ENCODE measurements at places on chromosomes 3 and 15. TPM values are rescaled to one million over a fixed set of nuclear protein-coding genes. Genes with fewer than 3 reads are reported as not detected.

The PRR23E gene
- total RNA-seq = not detected

The USP4 gene
- 44.5 TPM for total RNA-seq

The CCDC174 gene
- 14.7 TPM for total RNA-seq

The BCL2A1 gene
- 1.1 TPM for total RNA-seq

The C3orf52 gene
- total RNA-seq = 5.1 TPM

The CACNA2D3 gene
- 11.3 TPM for total RNA-seq

DNA sequence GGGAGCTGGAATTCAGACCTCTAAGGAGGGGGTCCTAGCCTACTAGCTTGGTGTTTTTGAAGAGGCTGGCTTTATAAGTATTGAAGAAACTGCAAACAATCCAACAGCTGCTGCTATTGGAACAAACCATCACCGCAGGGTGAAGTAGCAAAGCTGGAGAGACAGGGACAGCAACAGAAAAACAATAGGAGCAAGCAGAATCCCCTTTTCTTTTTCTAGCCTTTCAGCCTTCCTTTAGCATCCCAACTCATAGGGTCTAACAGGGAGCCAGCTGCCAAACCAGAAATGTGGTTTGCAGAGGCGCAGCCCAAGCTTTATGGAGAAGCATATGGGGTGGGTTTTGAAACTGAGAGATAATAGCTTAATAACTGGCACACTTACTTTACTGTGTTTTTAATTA, 106.2 kb upstream of the CHMP2B start:
- DNase-seq = no peak

GRCh38 chr3:43006825-43007224, 27.7 kb downstream of the GASK1A start:
- peak; percentile 14 for DNase-seq

GRCh38 chr3:128394033-128394432, 72.7 kb downstream of the DNAJB8 start:
- no peak for DNase-seq

GRCh38 chr3:145698749-145699148, 462.2 kb downstream of the PLOD2 start:
- DNase-seq = no peak

- no peak for DNase-seq
Observed at GRCh38 chr3:126666658-126667528, 12.0 kb upstream of the TXNRD3 start.

DNA sequence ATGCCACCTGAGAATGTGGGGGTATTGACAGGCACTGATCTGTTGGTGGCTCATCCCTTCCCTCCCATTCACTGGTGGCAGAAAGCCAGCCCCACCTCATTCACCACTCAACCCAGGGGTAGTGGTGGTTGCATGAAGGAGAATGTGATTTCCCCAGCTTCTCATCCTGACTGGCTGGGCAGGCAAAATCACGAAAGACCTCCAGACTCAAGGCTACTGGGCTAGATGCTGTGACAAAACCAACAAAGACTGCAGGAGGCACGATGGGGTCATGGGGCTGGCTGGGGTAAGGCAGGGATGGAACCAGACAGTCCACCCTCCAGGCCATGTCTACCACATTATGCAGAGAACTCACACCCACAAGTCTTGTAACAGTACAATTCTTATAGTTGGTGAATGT, 33.9 kb downstream of the FSTL1 start:
- DNase-seq = no peak

DNA sequence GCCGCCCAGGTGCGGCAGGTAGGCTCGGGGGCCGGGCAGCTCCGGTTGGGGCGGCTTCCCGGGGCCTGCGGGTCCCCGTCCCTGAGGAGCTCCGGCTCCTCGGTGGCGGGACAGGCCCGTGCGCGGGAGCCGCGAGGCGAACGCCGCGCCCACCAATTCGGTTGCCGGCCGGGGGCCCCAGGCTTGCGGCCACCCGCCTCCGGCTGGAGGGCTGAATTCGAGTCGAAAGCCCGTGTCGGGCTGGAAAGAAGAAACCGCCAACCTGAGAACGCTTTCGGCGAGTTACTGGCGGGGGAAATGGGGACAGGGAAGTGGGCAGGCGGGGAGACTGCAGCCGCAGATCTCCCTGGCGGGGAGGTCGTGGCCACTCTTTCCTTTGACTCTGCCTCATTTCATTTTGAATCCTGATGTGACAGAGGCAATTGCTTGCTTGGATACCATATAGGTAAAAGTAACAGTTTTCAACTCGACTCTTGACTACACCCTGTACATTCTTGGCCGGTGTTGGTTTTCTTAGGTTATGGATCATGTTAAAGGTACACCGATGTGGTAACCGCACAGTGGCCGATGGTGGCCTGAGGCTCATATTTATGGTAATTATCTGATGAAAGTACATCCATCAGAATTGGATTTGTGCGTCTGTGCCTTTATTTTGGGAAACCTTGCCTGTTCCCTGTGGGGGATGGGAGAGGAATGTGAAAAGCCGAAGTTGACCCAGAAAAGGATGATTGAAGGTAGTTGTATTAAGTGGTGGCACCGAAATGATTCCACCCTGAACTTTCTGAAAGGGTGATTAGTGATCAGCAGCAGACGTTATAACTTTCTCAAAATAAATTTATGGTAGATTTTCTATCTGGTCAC, 1.7 kb downstream of the B3GNT5 start:
- peak; percentile 82 for DNase-seq

DNA sequence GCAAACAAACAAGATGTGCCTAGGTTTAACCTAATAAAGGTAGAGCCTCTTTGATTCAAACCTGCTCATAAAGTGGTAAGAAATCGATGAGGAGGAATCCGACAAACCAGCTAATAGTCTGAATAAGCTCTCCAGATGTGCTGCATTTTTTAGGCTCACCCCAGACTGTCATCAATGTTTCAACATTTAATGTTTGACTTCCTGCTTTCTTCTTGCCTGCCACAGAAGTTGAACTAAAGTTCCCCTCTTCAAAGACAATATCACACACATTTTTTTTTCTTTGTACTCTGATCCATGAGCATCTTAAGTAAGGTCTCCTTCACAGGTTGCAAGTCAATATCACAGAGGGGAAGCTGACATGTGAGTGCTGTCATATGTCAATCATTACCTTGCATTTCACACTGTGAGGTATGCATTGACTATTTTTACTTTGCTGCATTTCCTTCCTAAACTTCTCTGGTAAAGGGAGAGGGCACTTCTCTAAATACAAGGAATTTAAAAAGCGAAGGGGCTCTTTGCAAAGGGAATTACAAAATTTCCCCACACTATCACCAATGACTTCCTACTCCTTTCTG, 172.3 kb upstream of the MCTP2 start:
- no peak for DNase-seq

- no peak for DNase-seq
Observed at GRCh38 chr3:128800241-128801187, 74.5 kb downstream of the RAB7A start.

GRCh38 chr3:187101184-187102072, 37.9 kb downstream of the RPL39L start:
- peak; percentile 84 for DNase-seq

DNA sequence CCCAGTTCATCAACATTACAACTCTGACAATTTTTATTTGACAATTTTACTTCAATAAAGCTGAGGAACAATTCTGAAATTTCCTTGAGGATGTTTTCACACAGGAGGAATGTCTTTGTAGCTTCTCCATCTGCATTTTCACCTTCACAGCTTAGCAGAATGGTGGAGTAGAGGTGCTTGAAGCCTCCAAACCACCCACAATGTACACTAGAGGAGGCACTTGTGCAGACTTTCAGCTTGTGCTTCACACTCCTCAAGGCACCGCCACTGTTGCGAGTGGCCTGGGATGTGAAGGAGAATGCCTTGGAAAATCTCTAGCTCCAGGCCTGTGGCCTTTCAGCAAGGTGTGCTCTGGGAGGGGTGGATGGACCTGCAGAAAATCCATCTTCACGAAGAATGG, 181.9 kb downstream of the EPHB1 start:
- no peak for DNase-seq

DNA sequence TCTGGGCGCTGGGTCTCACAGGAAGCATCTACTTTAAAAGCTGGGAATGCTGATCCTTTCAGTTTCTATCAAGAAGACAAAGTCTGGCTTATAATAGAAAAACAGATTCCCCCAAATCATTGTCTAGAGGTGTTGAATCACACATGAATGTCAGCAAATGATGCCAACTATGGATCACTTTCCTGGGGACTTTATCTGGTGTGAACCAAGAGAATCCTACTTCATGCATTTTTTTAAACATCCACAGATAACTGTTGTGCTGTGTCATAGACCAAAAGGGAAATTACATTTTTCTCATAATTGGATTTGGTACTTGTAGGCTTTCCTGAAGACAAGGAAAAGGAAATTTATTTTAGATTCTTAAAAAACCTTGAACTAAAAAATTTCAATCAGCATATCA, 132.7 kb downstream of the CD47 start:
- no peak for DNase-seq

DNA sequence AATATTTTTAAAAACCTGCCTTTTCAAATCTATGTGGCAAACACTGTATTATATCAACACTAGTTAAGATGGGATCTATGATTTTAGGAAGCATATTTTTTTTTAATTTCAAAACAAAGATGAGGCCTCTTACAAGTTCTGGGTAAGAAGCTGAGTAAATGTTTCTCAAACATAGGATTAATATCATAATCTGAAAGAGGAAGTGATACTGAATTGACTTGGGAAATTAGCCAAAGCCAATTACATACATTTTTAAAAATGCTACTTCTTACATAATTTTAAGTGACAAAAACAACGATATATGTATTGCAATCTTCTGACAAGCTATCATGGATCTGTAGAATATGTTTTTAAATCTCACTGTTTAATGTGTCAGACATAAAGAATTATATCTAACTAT, 135.1 kb upstream of the UBP1 start:
- DNase-seq = no peak

DNA sequence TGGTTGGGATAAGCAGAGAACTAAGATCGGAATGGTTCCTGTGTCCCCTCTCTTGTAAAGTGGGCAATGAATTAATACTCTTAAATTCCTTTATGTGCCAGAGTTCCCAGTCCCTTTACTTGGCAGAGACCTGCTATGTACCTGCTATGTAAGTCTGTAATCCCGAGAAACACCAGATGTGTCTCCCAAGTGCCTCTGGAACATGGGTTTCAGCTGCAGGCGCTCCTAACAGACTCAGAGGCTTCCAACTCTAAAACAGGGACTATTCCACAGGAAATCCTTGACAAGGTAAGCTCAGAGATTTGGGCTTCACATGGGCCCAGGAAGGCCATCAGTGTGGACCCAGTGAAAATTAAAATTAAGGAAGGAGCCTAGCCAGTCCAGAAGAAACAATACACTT, 117.7 kb upstream of the PLCL2 start:
- no peak for DNase-seq

DNA sequence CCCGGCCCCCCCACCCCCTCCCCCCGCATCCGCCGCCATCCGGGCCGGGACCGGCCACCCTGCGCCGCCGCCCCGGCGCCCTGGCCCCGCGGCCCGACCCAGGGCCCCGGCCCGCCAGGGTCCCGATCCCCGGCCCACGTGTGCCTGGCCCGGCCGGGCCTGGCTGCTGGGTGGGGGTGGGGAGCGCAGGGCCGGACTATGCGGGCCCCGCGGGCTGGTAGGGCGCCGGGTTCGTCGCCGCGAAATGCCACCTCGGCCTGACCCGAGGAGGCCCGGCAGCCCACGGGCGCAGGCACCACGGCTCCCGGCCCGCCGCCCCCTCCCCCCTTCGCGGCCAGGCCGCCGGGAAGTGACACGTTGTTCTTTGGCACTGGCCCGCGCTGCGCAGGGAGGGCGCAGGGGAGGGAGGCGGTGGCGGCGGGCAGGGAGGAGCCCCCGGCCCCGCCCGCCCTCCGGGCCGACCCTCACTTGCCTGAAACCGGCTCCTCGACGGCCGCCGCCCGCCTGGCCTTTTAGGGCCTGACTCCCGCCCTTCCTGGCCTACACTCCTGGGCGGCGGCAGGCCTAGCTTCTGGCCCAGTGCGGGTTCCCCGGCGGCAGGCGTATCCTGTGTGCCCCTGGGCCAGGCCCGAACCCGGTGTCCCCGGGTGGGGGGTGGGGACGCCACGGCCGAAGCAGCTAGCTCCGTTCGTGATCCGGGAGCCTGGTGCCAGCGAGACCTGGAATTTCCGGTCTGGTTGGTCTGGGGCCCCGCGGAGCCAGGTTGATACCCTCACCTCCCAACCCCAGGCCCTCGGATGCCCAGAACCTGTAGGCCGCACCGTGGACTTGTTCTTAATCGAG, 515 bp downstream of the EIF4G1 start:
- peak; percentile 91 for DNase-seq

DNA sequence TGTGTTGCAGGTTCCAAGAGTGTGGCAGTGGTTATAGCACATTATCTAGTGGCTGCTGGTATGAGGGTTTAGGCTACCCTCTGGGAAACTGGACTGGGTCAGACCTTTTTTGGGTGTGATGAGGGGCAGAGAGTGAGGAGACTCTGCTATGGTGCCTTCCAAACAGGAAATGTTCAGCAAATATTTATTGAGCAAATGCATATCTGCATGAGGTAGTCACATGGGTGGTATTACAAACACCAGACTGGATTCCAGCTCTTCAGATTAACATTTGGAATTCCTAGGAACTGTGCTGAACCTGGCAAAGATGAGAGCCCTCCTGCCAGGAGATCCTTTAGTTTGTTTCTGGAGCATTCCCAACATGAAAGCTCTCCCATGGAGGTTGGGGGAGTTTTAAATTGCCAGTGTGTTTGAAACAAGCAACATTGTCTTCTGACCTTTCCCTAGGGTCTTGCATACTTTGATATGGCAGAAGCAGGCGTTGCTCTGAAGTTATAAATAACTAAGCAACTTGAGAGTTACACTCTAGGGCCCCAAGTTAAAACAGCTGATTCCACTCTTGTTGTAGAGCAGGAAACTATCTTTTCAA, 341.2 kb upstream of the C2CD4B start:
- no peak for DNase-seq

DNA sequence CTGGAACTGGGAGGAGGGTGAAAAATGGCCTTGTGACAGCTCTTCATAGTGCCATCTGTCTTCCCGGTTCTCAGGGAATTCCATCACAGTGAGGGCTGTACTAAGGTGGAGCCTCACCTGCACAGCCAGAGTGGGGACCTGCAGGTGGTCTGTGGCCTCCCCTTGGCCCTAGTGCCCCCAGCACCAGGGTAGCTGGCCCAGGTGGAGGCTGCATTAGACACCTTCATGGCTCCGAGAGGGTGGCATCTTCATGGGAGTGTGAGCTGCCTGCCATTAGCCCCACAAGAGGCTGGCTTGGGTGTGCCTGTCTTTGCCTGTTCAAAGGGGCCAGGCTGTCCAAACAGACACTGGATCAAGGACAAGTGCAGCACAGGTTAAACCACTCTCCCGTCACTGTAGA, 95.5 kb upstream of the PRR23E start:
- DNase-seq = no peak

DNA sequence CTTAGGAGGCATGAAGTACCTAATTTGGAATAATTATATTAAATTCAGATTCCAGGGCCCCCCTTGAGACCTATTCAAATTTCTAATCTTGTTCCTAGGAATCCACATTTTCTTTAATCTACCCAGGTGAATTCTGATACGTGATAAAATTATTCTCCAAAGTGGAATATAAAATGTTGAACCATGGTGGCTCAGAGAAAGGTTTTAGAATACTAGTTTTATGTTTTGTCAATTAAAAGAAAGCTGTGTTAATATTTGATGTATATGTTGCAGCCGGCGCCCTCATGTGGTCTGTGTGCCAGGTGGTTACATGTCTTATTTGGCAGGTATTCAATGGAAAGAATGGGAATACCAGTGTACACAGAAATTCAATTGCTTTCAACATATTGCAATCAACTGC, 321.8 kb downstream of the FEZF2 start:
- DNase-seq = no peak

- DNase-seq = no peak
Observed at GRCh38 chr3:183526838-183527427, 28.6 kb downstream of the KLHL6 start.

Data from cardiac septum (tissue), 1 donor.